ENCODE measurements at places on chromosomes 16 and 17. TPM values are rescaled to one million over a fixed set of nuclear protein-coding genes. Genes with fewer than 3 reads are reported as not detected.

Gene LGALS9B
- not detected for polyA plus RNA-seq

Gene NEUROD2
- polyA plus RNA-seq, result 0.04 TPM

Gene GLTPD2
- polyA plus RNA-seq, result 10.7 TPM

Gene OR3A3
- 0.10 TPM for polyA plus RNA-seq

Gene SOX8
- 3.5 TPM for polyA plus RNA-seq

Gene TP53TG3C
- not detected for polyA plus RNA-seq

Gene MXRA7
- 117 TPM for polyA plus RNA-seq

Gene PRSS22
- polyA plus RNA-seq, result 9.2 TPM

Gene MARVELD3
- 13.1 TPM for polyA plus RNA-seq

Gene HOXB7
- 59.9 TPM for polyA plus RNA-seq

Data from renal pelvis (tissue), 12 donors.